ENCODE measurements at places on chromosomes 6 and 20. TPM values are rescaled to one million over a fixed set of nuclear protein-coding genes. Genes with fewer than 3 reads are reported as not detected.

DNA sequence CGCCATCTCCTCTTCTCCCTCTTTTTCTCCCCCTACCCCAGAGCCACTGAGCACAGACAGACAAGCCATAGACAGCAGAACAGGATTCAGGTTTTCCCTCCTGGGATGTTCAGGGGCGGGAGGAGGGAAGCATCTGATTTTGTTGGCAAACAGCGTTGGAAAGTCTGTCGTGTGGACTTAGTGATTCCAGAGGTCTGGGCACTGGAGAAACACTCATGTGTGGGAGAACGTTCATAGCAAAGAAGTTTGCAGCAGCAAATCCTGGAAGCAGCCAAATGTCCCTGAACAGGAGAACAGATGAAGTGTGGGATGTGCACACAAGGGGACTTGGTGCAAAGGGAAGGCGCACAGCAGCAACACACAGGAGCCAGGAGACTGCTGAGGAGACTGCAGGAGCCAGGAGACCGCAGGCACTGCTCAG is 264.1 kb upstream of the CDYL start:
- no peak for DNase-seq

DNA sequence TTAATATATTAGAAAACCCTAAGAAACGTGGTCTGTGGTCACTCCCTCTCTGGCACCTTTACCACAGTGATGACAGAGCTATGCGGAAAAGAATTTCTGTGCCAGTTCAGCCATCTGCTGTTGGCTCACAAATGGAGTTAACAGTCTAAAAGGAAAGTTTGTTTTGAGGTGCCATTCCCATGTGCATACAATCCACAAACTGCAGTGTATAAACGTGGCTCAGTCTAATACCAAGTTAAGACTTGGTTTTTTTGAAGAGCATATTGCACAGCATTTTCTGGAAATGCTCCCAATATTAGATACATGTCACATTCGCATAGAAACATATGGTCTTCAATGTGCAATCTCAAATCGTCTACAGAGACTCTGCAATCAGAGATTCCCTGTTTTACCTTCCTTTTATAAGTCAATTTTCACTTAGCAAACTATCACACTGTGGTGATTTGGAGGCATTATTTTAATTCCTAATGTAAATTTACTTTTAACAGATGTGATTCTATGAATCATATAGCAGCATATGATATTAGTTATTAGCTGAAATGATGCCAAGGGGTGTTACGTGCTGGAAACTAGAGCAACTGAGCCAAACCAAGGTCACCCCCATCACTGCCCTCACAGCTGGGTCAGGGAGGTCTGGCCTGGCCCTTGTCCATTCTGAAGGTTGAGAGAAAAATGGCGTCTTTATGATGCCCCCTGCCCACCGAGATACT is 383.5 kb downstream of the PRKN start:
- DNase-seq: no peak

- DNase-seq: no peak
Measured at GRCh38 chr6:18425218-18425617, 38.1 kb downstream of the RNF144B start.

GRCh38 chr6:168605964-168606363 is 165.0 kb downstream of the SMOC2 start:
- no peak for DNase-seq

DNA sequence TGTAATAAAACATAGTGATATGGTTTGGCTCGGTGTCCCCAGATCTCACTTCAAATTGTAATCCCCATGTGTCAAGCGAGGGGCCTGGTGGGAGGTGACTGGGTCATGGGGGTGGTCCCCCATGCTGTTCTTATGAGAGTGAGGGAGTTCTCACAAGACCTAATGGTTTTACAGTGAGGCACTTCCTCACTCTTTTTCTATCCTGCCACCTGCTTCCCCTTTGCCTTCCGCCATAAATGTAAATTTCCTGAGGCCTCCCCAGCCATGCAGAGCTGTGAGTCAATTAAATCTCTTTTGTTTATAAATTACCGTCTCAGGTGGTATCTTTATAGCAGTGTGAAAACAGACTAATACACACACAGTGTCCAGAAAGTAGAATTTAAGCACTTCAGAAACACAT is 78.5 kb downstream of the REPS1 start:
- DNase-seq: no peak

DNA sequence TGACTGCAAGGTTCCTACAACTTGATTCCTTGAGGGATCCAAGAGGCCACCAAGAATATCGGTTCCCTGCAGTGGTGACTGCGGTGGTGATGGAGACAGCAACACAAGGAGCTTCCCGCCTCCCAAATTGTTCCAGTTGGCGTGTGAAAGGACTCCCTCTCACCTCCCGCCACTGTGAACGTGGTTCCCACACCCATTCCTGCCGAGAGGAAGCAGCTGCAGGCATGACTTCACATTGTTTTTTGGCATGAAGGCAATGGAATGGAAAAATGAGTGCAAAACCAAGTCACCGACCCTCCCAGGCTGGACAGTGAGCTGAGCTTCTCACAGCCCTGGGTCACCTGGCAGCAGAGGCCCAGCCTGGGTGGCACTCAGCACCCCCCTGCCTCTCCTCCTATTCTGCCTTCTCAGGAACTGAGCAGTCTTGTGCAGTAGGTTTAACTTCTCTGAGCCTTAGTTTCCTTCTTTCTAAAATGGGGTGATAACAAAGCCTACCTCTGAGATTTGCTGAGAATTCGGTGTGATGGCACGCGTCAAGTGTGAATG is 75.0 kb downstream of the CNKSR3 start:
- DNase-seq: no peak

GRCh38 chr6:73078333-73078862 is 146.9 kb downstream of the KHDC1L start:
- no peak for DNase-seq

- DNase-seq: no peak
Measured at GRCh38 chr6:66913657-66914056, 1206.6 kb upstream of the EYS start.

DNA sequence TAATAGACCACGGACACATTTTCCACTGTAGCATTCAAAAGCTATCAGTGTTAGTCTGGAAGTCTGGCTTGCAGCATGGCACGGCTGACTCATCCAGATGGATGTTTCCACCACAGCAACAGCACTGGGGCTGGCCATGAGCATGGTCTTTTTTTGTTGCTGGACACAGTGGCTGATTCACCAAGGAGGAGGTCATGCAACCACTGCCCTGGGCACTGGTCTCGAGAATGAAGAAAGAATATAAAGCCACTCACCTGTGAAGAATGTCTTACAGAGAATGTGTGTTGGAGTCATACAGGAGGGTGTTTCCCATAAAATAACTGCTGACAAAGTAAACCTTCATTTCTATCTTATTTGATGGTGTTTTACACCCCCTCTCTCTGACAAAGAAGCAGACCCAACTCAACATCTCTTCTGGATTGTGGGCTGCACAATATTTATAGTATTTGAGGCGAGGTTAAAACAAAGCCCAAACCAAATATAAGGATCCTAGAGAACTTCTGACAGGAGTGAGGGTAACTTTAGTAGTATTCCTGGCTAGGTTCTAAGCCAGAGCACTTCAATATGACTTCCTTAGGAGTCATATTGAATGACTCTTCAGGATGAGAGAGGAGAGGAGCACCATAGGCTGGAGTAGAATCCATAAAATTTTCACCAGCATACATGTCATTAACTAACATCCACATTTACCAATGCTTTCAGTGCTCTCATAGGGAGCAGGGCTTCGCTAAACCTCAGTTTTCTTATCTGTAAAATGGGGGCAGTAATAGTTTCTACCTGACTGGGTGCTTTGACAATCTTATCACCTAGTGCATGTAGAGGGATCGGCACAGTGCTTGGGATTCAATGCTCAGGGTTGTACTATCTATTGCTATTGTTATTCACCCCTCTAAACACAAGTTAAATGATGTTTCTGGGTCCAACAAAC is 121.4 kb downstream of the KIF13A start:
- DNase-seq: peak; percentile 94

DNA sequence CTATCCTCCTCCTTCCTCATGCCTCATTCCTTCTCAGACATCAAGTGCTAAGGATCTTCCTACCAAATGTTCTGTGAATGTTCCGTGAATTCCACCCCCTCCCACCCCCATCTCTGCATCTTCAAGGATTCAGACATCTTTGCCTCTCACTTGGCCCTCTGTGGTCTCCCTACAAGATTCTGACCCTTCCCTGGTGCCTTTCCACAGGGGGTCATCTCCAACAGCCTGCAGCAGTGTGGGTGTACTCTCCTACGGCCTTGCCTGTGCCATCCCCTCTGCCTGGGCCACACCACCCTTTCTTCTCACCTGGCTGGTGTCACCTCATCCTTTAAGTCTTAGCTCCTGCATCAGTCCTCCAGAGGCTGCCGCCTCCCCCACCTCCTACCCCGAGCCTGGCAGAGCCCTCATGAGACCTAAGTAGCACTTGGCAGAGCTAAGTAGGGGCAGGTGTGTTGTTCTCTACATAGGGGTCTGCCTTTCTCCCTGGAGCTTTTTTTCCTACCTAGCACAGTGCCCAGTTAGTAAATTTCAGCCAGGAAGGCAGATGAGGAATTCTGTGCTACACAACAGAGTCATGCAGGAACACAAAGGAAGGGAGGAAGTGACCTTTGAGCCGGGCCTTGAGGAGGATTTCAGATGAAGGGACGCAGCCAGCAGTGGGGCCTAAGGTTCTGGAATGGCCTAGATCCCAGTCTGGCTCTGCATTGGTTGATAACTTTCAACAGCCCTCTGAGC is 43.1 kb downstream of the TM9SF4 start:
- DNase-seq: no peak

DNA sequence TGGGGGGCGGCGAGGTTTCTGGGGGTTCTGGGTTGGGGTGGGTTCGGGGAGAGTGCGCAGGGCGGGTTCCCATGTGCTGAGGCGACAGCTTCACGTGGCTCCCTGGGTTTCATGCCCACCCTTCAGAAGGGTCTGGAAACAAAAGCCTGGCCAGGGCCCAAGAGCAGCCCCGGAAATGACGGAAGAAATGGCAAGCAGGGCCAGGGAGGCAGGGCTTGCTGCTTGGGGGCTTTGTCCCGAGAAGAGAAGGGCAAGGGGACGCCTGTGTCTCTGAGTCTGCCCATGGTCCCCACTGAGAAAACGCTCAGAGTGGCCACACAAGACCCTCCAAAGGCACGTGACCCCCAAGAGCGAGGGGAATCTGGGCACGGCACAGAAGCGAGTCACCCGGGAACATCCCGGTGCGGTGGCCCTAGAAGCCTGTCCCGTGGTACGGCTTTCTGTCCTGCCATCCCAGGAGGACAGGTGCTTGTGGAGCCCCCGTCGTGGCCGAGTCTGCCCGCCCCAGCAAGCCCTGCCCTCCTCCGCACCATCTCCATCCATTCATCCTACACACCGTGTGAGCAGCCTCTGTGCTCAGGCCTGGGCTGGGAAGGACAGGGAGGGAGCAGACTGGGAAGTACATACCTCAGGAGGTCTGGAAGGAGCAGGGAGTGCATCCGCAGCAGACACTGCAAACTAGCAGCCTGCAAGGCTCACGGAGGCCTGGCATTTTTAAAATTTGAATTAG is 9.0 kb downstream of the NPEPL1 start:
- no peak for DNase-seq

DNA sequence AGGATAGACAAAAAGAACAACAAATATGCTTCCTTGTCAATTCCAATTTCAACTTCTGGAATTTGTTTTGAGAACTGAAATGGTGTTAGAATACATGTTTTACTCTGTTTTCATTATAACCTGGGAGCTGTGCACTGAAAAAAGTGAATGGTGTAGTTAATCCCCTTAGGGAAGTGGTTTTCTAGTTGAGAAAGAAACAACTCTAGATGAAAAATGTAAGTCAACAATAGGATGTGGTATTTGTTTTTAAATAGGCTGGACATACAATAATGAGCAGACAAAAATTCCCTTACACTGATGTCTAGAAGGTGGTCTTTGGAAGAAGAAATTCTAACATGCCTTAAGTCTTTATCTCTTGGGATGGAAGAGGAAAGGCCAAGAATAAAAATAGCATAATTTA is 59.9 kb upstream of the TINAG start:
- DNase-seq: no peak

- no peak for DNase-seq
Measured at GRCh38 chr6:47836046-47836445, 54.2 kb downstream of the OPN5 start.

- no peak for DNase-seq
Measured at GRCh38 chr6:115001731-115002350, 659.0 kb upstream of the HS3ST5 start.

DNA sequence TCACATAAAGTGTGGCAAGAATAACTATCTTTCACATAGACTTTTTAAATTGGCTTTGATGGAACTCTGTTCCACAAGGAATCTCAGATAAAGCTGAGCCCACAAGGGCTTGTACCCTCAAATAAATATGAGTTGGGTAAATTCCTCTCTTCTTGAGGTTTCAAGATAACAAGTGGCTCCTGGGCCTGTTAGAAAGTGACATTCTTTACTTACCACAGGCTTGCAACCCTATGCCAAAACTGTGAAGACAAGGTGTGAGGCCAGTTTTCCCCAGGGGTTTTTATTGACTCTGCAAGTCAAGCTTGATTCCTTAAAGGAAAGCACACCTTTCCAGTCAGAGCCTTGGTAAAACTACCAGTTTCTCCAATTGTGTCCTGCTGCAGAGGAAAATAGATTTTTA is 664.8 kb upstream of the GJE1 start:
- peak; percentile 10 for DNase-seq

DNA sequence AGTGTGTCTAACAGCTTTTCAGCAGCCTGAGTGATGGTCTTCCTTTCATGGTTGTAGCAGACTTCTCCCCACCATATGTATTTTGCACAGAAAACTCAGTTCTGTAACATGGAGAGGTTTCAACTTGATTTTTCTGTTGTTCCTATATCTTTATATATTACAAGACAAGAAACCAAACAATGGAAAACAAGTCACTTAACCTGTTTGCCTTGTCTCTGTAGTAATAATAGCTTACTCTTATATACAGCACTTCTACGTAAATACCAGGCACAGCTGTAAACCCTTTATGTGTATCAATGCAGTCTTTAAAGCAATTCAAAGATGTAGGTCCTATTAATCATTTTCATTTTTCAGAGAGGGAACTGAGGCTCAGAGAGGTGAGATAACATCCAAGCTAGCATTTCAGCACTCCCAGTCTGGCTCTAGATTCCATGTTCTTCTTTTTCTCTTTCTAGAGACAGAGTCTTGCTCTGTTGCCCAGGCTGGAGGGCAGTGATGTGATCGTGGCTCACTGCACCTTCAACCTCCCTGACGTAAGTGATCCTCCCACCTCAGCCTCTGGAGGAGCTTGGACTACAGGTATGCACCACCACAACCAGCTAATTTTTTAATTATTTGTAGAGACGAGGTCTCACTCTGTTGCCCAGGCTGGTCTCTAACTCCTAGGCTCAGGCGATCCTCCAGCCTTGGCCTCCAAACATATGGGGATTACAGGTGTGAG is 90.4 kb downstream of the DTNBP1 start:
- no peak for DNase-seq

GRCh38 chr6:165968408-165968807 is 199.2 kb downstream of the TBXT start:
- DNase-seq: no peak

Gene C6orf136
- total RNA-seq: 15.8 TPM

Gene RIPPLY2
- not detected for total RNA-seq

Gene FERMT1
- total RNA-seq: 0.13 TPM

Gene MMS22L
- 36.4 TPM for total RNA-seq

Gene ZNF391
- not detected for total RNA-seq

Gene TAPBP
- total RNA-seq: 57.8 TPM
